CD4-positive, alpha-beta memory T cell (primary cell): ENCODE measurements at places on chromosomes 1 and 21. TPM values are rescaled to one million over a fixed set of nuclear protein-coding genes. Genes with fewer than 3 reads are reported as not detected.

LCE6A gene
- total RNA-seq = not detected

FAM78B gene
- 0.22 TPM for total RNA-seq

SPRR5 gene
- total RNA-seq = not detected

MYBPH gene
- total RNA-seq = not detected

PRAMEF4 gene
- not detected for total RNA-seq

AGTRAP gene
- 21.7 TPM for total RNA-seq

FCER1A gene
- not detected for total RNA-seq

LAMB3 gene
- total RNA-seq = 0.38 TPM

TMPRSS3 gene
- 1.8 TPM for total RNA-seq

MIXL1 gene
- total RNA-seq = not detected

TRIM58 gene
- total RNA-seq = 0.23 TPM

C1QC gene
- 3.8 TPM for total RNA-seq

CCT3 gene
- total RNA-seq = 109 TPM

FAM72D gene
- total RNA-seq = not detected

LDLRAD2 gene
- not detected for total RNA-seq

PCP4 gene
- total RNA-seq = not detected

TNFRSF8 gene
- total RNA-seq = not detected

GBP7 gene
- total RNA-seq = 0.17 TPM

CFAP141 gene
- total RNA-seq = not detected

AMY2A gene
- not detected for total RNA-seq

BTBD8 gene
- 7.5 TPM for total RNA-seq

CNR2 gene
- not detected for total RNA-seq

ANXA9 gene
- total RNA-seq = 0.17 TPM

ZMYND12 gene
- total RNA-seq = 0.58 TPM

AMY1B gene
- total RNA-seq = not detected

AVPR1B gene
- total RNA-seq = not detected

KCNN3 gene
- total RNA-seq = 0.06 TPM

CDC20 gene
- total RNA-seq = not detected

NUDT4B gene
- total RNA-seq = 0.58 TPM

SLFNL1 gene
- 1.2 TPM for total RNA-seq

OR2L3 gene
- 0.11 TPM for total RNA-seq

WLS gene
- total RNA-seq = not detected

KIF17 gene
- not detected for total RNA-seq

TMCC2 gene
- 1.2 TPM for total RNA-seq

RAVER2 gene
- total RNA-seq = 2.1 TPM

TSPAN2 gene
- total RNA-seq = 3.5 TPM

S100A4 gene
- total RNA-seq = 346 TPM

CD34 gene
- 0.03 TPM for total RNA-seq

LCE5A gene
- total RNA-seq = not detected

KRTAP12-4 gene
- not detected for total RNA-seq

GPR37L1 gene
- total RNA-seq = not detected

ADGRL2 gene
- not detected for total RNA-seq

CD1E gene
- total RNA-seq = not detected

OR10Z1 gene
- not detected for total RNA-seq

S100A16 gene
- total RNA-seq = not detected

LDLRAD1 gene
- total RNA-seq = not detected

GPR25 gene
- 9.2 TPM for total RNA-seq

TRIM46 gene
- total RNA-seq = 8.4 TPM

GBP6 gene
- 0.23 TPM for total RNA-seq

TRIM67 gene
- not detected for total RNA-seq

SLC26A9 gene
- total RNA-seq = not detected
